Stimulated activated CD4-positive, alpha-beta T cell treated with anti-CD3 and anti-CD28 coated beads, Interleukin-1b, Interleukin-23, amount 100 ng/mL, for 1 hour (primary cell): ENCODE measurements at places on chromosomes 3 and 15.
A peak's percentile ranks its signal among the peaks of the same experiment; 100 is the strongest.

- no peak for DNase-seq
These were observed 96.7 kb downstream of the IL5RA start for GRCh38 chr3:3013317-3014052.

DNA sequence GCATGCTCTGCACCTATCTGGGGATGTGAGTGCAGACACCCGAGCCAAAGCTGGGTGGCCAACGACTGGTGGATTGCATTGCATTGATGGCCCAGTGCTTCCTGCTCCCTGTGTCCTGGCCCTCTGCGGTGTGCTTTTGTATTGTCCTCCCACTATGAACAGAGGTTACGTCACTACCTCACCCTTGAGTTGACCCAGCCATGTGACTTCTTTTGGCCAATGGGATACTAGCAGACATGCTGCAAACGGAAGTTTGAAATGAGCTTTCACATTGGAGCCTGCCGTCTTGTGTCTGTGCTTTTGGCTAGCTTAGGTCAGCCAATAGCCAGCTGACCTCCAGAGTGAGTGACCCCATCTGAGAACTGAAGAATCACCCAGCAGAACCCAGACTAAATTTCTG, 15.3 kb upstream of the TBC1D21 start:
- DNase-seq, result no peak

- DNase-seq, result no peak
These were observed 58.3 kb downstream of the CLEC3B start for GRCh38 chr3:45084361-45084760.

- no peak for DNase-seq
These were observed 87.6 kb downstream of the SYNPR start for GRCh38 chr3:63365671-63366070.

DNA sequence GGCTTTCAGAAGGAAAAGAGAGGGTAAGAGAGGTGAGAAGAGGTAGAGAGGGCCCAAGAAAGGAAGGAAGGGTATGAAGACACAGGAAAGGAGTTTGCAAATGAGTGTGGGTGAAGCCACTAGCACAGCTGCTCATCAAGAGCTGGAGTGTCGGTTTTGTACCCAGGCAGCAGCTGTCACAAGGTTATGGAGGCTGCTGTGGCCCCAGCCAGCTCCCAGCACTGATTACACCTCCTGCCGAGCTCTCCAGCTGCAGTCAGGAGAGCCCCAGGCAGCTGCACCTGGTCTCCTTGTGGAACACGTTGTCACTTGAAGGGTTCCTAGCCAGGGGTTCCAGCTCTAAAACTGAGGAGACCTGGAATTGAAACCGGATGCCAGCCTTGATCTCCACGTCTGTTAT, 60.4 kb upstream of the CHD2 start:
- DNase-seq, result no peak

- DNase-seq, result no peak
These were observed 50.4 kb downstream of the ADAM10 start for GRCh38 chr15:58698887-58699641.

DNA sequence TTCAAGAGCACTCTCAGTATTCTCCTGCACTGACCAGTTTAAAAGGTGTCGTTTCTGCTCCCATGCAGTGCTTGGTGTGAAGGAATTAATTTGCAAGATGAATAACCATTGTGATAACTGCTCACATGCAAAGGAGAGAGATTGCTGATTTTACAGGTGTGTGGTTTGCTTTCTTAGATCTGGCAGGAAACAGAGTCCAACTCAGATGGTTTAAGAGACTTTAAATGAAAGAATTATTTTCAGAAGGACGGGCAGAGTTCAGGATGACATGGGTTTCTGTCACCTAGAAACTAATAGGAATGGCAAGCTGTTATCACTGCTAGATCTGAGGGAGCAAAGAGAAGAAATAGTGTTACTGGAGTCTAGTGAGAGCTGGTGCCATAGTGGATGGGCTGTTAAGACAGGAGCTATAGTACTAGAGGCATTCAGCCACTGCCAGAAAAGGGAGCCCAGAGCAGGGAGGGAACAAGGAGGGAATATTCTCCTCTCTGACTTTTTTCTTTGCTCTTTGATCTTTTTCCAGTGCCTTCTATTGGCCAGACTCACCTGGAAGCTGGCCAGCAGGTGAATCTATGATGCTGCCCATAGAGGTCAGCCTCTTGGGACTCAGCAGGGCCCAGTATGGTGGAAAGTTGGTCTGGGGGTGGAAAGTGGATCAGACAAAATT, 14.9 kb downstream of the ATXN7 start:
- DNase-seq, result no peak

DNA sequence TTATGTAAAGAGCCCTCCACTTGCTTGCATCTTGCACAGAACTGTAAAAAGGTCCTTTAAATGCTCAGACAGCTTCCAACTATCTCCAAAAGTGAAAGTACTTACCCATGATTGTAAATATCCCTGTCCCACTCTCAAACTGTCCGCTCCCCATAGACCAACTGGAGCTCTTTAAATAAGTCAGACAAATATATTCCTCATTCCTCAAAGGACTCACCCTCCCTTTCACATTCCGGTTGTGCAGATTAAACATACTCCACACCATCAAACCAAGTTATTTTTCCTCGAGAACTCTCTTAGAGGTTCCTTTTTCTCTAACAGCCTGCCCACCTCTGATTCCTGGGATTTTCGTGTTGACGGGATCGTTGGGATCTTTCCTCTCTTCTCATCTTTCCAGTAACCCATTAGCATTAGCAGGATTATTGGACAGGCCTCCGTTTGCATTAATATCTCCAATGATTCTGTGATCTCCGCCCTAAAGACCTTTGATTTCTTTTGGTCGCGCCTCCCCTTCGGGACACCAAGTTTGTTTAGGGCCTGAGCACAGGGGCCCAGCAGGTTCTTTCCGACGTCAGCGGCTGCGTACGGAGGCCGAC, 763 bp downstream of the GOLGB1 start:
- DNase-seq, result peak; percentile 1

- no peak for DNase-seq
These were observed 430.7 kb upstream of the CBLB start for GRCh38 chr3:106299300-106300098.

DNA sequence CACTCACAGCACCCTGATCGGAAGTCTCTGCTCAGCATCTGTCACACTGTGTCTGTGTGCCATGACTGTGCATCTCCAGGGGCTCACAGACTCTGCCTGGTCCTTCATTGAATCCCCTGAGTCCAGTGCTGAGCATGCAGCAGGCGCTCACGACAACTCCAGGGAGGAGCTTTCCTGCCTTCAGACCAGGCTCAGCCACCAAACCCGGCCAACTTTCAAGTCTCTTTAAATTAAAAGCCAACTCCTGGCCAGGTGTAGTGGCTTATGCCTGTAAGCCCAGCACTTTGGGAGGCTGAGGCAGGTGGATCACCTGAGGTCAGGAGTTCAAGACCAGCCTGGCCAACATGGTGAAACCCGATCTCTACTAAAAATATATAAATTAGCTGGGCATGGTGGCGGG, 24.2 kb downstream of the GRAMD2A start:
- DNase-seq, result no peak
